ENCODE measurements at places on chromosomes 3 and 15.

- DNase-seq, result no peak
Observed at GRCh38 chr3:24202071-24202470, 257.0 kb downstream of the NR1D2 start.

- no peak for DNase-seq
Observed at GRCh38 chr15:64738226-64739095, 36.9 kb downstream of the RBPMS2 start.

- DNase-seq, result no peak
Observed at GRCh38 chr3:176820764-176821163, 376.5 kb downstream of the TBL1XR1 start.

DNA sequence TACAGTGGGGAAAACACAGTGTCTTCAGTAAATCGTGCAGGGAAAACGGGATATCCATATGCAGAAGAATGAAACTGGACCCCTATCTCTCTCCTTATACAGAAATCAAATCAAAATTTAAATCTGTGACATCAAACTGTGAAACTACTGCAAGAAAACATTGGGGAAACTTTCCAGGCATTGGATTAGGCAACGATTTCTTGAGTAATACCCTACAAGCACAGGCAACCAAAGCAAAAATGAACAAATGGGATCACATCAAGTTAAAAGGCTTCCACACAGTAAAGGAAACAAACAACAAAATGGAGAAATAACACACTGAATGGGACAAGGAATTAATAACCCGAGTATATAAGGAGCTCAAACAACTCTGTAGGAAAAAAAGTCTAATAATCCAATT is 165.3 kb downstream of the PLCL2 start:
- no peak for DNase-seq

DNA sequence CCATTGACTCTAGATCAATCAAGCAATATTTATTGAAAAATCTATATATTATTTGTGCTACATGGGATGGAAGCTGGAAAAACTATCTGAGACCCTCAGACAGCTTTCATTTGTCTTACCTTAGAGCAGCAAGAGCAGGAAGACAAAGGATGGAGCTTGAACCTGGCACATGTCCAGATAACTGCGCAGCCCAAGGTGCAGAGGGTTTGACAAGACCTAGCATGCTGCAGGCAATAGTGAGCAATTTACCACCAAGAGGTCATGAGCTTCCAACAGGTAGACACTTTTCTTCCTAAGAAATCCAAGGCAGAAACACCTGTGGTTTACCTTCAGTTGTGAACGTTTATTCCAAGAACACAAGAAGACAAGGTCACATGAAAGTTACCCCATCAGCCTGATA is 214.7 kb upstream of the NECTIN3 start:
- no peak for DNase-seq

GRCh38 chr15:60255390-60255789 is 142.4 kb downstream of the ANXA2 start:
- DNase-seq, result peak; percentile 93

DNA sequence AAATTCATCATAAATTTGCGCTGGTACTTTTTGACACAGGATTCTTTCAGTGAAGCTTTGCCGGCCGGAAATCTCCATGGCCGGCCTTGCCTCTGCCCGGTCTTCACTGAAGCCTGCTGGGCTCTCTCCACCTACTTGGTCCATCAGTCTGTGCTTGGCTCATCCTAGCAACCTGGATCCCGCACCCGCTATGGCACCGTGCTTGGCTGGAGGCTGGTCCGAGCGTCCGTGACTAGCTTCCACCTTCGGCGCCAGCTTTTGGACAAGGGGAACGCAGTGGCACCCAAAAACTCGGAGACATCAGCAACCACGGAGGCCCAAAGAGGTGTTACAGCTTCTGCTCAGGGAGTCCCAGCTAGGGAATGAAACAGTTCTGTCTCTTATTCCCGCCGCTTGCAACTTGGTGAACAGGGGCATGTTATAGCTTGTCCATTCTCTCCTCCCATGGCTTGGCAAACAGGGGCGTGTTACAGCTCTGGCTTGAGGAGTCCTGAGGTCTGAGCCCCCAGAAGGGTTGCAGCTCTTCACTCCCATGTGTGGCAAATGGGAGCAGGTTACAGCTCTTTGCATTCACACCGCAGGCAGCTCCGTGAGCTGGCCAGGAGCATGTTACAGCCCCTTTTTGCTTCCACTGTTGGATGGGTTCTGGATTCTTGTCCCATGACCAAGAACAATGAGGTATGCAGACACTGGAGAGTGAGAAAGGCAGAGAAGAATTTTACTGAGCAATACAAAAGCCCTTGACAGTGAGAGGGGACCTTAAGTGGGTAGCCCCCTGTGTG is 204.2 kb downstream of the DIPK2A start:
- DNase-seq, result no peak

GRCh38 chr3:187767266-187768012 is 22.2 kb upstream of the BCL6 start:
- peak; percentile 81 for DNase-seq

GRCh38 chr15:82571722-82572222 is 31.5 kb upstream of the RPS17 start:
- DNase-seq, result peak; percentile 64

DNA sequence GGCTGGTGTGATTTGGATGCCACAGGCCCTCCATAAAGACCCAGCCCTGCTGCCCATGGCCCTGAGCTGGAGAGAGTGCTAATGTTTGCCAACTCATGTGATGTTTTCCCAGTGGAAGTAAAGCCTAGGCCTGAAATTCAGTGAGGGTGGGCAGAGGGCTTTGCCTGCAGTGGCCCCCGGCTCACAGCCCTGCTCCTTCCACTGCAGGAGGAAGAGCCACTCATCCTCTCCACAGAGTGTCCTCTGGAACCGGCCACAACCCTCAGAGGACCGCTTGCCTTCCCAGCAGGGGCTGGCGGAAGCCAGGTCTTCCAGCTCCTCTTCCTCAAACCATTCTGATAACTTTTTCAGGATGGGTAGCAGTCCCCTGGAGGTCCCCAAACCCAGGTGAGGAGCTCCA is 13.9 kb upstream of the CPNE9 start:
- no peak for DNase-seq

GRCh38 chr3:181703601-181704420 is 7.9 kb upstream of the SOX2 start:
- no peak for DNase-seq

GRCh38 chr15:58517252-58517681 is 85.5 kb downstream of the LIPC start:
- DNase-seq, result no peak

DNA sequence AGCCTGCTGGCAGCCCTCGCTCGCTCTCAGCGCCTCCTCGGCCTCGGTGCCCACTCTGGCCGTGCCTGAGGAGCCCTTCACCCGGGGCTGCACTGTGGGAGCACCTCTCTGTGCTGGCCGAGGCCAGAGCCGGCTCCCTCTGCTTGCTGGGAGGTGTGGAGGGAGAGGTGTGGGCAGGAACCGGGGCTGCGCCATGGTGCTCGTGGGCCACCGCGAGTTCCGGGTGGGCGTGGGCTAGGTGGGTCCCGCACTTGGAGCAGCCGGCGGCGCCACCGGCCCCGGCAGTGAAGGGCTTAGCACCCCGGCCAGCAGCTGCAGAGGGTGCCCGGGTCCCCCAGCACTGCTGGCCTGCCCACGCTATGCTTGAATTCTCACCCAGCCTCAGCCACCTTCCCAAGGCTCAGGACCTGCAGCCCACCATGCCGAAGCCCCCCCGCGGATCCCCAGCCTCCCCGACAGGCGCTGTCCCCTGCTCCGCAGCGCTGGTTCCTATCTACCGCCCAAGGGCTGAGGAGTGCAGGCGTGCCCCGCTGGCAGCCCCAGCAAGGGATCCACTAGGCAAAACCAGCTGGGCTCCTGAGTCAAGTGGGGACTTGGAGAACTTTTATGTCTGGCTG is 863.3 kb downstream of the IGSF11 start:
- no peak for DNase-seq

DNA sequence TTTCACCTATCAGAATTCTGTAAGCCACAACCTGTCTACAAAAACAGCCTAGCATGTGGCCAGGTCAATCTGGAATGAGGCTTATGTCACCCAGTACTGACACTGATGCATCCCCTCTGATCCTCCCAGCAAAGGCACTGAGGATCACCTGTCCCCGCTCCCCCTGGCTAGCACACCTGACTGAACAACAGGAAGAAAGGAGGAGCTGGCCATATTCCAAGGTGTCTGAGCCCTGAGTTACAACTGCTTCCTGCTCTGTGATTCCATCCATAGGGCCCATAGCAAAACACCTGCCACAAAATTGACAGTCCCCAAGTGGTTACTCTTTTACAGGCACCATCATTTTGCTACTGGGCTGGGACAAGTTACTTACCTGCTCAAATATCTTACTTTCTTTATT is 555.5 kb upstream of the CFAP20DC start:
- DNase-seq, result peak; percentile 49

- DNase-seq, result peak; percentile 89
Observed at GRCh38 chr3:8499181-8499611, 2.4 kb upstream of the LMCD1 start.

DNA sequence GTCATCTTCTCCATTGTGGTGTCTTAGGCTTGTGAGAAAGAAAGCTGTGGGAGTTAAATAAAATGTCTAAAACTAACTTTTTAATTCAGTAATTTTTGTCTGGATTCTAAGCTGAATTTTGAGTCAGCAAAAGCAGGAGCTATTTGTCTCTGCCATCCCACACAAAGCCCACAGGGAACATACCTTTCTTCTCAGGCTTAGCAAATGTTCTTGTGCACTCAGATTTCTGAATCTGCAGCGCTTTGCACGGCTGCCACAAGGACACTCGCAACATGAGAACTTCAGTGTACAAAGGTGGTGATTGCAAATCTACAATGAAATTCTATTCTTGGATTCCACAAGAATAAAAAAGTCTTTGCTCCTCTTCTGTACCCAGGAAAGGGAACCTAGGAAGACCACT is 88.2 kb upstream of the RNF7 start:
- DNase-seq, result no peak

- no peak for DNase-seq
Observed at GRCh38 chr3:139541532-139542288, 2.2 kb upstream of the RBP1 start.

- no peak for DNase-seq
Observed at GRCh38 chr3:5974630-5975322, 787.3 kb downstream of the EDEM1 start.

DNA sequence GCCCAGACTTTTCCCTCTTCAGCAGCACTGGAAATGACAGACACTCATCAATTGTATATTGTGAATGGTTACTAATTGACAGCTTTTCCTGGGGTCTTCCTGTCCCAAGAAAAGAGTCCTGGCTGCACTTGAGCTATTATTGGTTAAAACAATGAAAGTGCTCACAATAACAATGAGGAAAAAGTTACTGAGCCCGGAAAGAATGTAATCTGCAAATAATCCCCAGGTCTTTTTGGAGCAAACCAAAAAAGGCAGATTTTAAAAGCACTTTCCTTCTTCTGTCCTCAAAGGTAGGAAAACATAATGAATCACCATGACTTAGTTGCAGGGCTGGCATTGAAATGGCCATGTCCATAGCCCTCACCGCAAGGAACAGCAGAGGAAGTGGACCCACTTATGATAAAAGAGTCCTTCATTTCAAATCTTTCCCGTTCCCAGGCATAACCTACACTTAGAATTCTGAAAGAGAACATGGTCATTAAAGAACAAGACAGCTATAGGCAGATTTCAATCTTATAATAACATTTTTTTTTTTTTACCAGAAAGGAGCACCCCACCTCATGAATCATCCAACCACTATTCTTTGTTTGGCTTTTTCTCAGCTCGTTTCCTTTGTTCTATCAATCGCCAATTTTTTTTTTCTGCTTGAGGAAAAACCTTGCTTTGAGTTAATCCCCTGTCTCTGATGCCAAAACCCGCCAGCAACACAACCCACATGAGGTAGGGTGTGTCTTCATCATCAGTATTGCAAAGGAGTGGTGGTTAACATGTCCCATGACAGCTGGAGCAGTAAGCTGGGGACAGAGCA is 35.5 kb upstream of the ATP1B3 start:
- no peak for DNase-seq

DNA sequence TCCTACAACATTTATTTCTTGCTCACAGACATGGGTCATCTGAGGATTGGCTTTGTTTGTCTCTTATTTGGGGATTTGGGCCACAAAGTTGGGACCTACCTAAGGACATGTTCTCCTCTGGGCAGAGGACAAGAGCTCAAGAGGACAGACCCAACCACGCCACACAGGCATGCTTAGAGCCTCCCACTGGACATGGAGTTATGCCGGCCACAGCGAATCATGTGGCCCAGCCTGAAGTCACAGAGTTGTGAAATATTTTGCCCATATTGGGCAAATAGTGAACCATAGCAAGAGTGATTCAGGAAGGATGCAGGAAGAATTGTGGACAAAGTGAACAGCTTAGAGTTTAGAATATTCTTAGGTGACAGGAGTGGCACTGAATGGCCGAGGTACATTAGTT is 9.9 kb downstream of the TRAK1 start:
- DNase-seq, result peak; percentile 73

DNA sequence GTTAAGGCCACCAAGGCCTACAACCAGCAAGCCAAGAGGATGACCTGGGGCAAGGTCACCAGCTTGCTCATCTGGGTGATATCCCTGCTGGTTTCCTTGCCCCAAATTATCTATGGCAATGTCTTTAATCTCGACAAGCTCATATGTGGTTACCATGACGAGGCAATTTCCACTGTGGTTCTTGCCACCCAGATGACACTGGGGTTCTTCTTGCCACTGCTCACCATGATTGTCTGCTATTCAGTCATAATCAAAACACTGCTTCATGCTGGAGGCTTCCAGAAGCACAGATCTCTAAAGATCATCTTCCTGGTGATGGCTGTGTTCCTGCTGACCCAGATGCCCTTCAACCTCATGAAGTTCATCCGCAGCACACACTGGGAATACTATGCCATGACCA is 3.6 kb downstream of the CXCR6 start:
- no peak for DNase-seq

DNA sequence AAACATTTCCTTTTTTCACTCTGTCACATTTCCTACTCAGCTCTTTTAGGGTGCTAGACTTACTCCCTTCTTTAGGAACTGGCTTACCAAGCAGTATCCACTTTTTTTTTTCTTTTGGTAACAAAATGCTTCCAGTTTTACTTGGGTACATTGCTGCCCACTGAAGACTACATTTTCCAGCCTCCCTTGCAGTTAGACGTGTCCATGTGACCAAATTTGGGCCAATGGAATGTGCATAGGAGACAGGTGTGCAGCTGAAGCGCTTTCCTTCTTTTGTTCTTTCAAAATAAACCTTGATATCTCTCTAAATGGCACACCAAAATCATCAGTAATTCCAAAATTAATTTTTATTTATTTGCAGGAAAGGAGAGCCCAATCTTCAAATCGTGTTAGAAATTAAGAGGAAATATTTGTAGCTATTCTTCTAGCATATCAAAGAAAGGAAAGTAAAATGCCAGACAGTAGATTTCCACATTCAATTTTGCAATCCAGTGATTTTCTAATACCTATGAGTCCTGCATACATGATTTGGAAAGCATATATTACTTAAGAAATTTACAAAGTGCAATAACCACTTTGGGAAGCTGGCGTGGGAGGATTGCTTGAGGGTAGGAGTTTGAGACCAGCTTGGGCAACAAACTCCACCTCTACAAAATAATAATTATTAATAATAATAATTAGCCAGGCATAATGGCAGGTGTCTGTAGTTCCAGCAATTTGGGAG is 422.0 kb upstream of the FRG2C start:
- no peak for DNase-seq

GRCh38 chr3:128933922-128934253 is 54.5 kb downstream of the ACAD9 start:
- no peak for DNase-seq
